ENCODE measurements at places on chromosomes 13 and 19.

- no peak for DNase-seq
Measured at GRCh38 chr19:17475541-17476115, 5.3 kb downstream of the SLC27A1 start.

- no peak for DNase-seq
Measured at GRCh38 chr13:44098559-44098958, 218.9 kb downstream of the LACC1 start.

DNA sequence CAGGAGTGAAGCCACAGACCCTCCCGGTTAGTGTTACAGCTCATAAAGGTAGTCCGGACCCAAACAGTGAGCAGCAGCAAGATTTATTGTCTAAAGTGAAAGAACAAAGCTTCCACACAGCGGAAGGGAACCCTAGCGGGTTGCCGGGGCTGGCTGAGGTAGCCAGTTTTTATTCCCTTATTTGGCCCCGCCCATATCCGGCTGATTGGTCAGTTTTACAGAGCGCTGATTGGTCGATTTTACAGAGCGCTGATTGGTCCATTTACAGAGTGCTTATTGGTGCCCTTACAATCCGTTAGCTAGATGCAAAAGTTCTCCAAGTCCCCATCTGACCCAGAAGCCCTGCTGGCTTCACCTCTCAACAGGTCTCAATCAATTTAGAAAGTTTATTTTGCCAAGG lies 126.0 kb upstream of the RFC3 start:
- DNase-seq, result no peak

DNA sequence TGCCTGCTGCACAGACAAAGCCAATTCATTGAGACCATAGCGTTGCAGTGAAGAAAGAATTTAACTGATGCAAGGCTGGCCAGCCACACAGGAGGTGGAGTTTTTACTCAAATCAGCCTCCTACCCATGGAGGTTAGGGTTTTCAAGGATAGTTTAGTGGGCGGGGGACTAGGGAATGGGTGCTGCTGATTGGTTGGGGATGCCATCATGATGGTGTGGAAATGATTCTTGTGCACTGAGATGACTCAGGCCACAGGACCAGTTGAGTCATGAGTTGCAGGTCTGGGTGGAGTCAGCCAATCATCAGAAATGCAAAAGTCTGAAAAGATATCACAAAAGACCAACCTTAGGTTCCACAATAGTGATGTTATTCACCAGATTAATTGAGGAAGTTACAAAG lies 359.6 kb downstream of the FOXO1 start:
- no peak for DNase-seq
